ENCODE measurements at places on chromosomes 16 and 17.

DNA sequence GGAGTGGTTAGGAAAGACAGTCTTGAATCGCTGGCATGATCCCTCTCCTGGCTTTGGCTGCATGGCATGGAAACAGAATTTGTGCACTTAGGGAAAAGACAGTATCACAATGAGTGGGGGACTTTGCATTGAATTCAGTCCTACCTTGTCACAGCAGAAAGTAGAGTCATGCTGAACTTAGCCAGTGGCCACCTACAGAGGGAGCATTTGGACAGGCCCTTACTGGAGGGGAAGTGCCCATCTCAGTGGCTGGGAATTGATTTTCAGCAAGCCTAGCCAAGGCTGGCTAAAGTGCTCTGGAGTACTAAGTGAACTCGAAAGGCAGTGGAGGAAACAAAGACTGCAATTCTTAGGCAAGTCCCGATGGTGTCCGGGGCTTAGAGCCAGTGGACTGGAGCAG lies 364.3 kb upstream of the TOM1L1 start:
- DNase-seq, result no peak

DNA sequence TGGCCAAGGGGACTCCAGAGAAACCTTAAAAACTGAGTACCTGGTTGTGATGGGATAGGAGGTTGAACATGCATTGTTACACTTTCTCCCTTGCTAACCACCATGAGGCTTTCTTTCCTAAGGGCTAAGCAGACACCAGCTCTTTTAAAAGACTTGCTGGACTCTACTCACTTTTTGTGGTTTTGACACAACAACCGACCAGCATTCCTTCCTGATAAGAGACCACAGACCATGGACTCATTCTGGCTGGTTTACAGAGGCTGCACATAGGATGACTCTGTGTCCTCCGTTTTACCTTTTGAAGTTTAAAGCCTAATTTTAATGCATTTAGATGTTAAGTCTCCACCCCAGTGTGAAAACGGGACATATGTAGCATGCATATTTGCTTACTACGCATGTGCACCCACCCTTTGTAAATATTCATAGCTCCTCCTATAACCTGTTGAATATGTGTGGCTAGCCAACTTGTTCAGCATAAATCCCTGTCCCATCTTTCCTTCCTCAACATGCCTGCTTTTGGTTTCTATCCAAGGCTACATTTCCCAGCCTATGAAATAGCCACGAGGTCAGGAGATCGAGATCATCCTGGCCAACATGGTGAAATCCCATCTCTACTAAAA lies 475.9 kb downstream of the GRIN2A start:
- no peak for DNase-seq

- no peak for DNase-seq
Measured at GRCh38 chr16:51907680-51908079, 639.3 kb downstream of the TOX3 start.

- DNase-seq, result no peak
Measured at GRCh38 chr17:73851921-73852320, 207.7 kb upstream of the SDK2 start.

- DNase-seq, result no peak
Measured at GRCh38 chr16:77668201-77668600, 54.1 kb upstream of the NUDT7 start.

DNA sequence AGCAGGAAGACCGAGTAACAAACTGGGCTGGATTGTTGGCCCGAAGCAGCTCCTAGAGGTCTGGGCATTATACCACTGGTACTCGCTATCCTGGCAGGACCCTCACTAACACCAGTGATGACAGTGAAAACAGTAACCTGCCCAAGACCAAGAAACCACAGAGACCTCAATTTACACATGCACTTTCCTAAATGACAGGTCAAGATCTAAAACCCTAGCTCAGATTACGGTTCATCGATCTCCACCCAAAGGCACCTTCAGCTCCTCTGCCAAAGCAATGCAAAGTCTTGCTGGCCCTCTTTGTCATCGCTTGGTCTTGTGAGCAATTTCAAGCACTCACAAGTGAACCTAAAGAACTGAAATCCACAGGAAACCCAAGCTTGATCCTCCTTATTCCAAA lies 1.5 kb downstream of the PIP4K2B start:
- DNase-seq, result no peak

DNA sequence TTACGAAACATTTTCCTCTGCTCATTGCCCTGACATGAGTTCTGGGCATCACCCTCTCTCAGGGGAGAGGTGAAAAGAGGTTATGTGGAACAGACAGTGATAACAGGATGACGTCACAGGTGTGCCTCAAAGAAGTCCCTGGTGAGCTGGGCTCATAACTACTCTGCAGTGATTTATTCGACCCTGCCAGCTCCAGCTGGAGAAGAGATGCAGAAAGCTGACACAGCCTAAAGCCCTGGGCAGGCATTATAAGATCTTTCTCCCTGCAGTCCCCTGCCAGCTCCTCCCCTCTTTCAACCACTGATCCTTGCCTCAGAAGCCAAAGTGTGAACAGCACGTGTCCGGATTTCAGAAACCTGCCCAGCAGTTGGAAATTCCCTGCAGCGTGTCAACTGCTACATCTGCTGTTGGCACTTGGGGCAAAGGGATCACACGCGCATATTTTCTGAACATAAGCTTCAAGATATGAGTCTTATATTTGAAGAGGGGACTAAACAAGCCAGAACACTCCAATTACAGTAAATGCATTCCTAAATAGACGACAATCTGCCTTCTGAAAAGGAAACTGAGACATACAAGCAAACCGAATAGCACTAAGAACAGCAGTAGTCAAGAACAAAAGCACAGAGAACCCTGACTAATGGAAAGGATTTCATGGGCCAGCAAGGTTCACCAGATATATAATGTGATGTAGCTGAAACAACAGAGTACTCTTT lies 80.5 kb downstream of the SMG6 start:
- DNase-seq, result peak; percentile 29

GRCh38 chr17:60145006-60145935 lies 4.5 kb upstream of the CA4 start:
- no peak for DNase-seq

DNA sequence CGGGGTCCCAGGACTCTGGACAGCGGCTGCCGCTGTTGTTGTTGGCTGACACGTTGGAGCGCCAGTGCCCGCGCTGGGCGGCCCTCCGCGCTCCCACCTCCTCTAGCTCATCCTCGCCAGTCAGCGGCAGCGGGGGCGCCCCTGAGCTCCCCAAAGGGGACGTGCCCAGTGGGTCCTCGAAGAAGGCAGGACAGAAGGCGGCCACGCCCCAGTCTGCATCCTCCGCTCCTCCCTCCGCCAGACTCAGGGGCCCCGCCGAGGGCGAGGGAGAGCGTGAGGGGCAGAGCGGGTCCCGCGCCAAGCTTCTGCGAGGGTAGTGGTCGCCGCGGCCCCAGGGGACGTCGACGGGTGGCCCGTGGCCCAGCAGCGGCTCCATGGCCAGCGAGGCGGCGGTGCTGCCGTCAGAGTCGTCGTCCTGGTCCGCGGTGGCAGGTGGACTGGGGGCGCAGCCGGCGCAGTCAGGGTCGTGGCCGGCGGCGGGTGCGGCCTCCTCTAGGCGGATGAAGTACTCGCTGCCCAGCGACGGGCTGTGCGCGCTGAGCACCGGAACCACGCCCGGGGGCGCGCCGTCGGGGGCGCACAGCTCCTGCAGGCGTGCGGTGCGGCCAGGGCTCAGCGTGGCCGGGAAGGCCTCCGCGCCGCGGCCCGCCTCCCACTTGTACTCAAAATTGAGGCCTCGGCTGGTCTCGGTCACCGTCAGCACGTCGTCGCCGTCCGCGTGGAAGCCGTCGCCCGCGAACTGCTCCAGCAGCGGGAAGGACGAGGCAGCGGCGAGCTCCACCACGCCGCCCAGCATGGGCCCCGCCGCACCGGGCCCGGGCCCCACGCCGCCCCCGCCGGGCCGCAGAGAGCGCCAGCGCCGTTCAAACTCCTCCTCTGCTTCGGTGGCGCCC lies 43.2 kb upstream of the PVALEF start:
- no peak for DNase-seq

GRCh38 chr16:81201267-81201666 lies 37.2 kb upstream of the BCO1 start:
- no peak for DNase-seq

DNA sequence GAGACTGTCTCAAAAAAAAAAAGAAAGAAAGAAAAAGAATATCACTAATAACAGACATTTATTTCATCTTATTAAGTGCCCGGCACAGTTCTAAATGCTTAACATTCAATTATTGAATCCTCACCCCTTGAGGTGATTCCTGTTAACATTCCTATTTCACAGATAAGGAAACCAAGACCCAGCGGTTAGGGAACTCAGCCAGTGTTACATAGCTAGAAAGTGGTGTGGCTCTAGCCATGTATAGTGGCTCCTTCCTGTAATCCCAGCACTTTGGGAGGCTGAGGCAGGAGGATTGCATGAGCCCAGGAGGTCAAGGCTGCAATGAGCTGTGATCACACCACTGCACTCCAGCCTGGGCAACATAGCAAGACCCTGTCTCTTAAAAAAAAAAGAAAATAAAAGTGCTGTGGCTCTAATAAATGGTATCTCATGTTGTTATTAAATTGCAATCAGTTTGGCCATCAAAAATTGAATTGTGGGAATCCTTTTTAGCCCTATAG lies 28.1 kb downstream of the ZNRF1 start:
- DNase-seq, result no peak

DNA sequence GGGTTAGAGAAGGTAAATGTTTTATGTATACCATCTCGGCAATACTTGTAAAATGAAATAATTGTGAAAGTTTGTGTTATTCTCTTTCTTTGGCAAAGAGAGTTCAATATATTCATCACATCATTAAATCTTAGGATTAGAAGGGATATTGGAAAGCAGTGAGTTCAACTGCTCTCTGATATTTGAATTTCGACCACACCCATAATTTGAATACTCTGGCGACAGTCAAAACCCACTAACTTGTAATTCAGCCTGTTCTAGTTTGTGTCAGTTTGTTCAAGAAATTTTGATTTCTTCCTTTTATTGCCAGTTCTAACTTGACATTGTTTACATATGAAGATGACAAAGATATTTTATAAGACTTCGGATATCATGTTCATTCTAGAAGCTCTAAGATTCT lies 1380.5 kb upstream of the CDH8 start:
- DNase-seq, result no peak

DNA sequence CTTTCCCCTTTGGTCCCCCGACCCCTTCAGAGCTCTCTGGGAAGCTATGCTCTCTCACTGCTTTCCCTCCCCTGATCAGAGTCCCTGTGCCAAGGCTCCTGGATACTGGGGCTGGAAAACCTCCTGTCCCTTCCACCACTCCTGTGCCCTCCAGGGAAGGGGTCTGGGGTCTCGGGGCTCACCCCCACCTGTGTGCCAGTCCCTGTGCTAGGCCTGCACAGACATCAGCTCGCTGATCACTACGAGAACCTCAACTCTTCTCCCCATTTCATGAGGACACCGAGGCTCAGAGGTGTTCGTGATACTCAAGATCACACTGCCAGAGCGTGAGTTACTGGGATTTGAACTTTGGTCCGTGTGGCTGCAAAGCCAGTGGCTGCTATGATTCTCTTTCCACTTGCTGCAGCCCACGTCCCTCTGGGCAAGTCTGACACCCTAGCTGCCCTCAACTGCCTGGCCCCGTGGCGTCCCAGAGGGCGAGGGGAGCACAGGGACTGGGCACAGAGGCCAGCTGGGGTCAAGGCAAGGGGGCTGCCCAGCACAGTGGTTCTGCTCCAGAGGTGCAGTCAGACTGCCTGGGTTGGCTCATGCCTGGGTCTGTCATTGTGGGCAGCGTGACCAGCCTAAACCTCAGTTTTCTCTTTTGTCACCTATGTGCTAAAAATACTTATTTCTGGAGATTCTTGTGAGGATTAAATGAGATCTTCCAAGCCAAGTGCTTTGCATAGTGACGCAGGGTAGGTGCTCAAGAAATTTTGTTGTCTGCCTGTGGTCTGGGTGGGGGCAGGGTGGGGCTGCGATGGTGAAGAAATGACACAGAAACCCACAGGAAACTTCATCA lies 43.8 kb upstream of the TOB1 start:
- DNase-seq, result peak; percentile 74

DNA sequence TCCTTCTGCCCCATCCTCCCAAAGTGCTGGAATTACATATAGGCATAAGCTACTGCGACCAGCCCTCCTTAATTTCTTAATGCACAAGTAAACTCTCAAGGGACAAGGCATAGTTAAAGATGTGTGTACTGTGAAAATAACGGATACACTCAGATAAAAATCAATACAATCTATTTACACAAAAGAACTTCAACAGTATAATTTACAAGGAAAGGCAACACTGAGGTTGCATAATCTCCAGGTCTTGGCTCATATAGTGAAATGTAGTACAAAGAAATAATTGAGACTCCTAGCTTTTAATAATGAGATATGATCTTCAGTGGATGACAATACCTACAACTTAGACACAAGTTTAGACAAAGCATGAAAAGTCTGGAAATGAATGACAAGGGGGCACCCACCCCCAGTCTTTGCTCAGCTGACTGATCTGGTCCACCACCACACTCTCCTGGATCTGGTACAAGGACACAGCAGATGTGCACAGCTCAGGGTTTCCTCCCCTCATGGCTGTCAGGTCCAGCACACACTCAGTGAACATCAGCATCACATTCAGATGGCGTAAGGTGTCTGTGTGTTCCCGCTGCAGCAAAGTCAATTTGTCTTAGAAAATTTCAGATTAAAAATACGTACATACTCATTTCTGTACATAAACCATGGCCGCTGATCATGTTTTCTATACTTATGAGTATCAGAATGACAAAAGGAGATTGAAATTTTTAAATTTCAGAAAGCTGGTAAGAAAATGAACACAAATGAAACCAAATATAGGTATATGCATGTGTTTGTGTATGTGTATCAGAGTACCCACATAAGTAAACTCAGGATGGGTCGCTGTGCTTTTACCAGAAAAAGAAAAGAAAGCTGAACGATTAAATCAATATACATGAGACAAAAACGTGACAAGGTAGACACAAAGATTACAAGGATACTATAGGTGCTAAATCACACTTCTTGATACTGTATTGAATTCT lies 33.7 kb upstream of the ALDH3A1 start:
- no peak for DNase-seq

DNA sequence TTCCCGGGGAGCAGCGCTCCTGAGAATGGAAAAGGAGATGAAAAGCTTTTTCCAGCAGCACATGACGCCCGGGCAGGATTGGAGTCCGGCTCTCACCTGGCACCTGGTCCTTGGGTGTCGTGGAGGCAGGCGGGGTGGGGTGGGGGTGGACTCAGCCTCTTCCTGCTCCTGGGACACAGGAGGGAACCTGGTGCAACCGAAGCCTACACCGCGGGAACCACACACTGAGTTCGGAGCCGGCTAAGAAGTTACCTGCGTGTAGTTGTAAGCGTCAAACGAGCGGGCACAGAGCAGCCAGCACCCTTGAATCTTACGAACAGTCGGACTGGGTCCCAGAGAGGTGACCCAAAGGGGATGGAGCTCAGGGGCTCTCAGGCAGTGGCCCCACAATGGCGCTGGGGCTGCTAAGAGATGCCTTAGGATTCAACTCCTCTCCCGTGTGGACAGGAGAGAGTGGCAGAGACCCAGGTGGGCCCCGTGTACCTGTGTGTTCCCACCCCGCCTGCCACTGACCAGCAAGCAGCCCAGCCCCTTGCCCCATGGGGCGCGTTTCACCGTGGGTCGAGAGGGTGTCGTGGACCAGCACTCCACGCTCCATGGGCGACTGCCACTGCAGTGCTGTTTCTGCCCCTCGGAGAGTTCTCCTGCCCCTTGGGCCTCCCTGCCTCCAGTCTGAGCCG lies 105.8 kb upstream of the METRNL start:
- no peak for DNase-seq

Data from activated T-cell treated with anti-CD3 and anti-CD28 coated beads for 48 hours (primary cell).